NCI-H1105 treated with DMSO at 0.1 percent for 48 hours (cell line): ENCODE measurements at places on chromosomes 16 and 17.

DNA sequence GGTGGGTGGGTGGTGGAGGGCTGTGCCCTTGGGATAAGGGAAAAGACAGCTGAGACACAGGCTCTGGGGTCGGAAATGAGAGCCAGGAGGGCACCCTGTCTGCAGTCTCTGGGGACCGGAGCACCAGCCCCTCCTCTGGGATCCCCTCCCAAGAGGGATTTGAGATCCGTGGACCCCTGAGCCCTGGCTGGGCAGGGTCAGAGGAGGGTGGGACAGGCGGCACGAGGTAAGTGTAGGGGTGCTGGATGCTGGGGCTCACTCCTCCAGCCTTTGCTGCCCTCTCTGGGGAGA is 425 bp downstream of the SGSH start:
- DNase-seq, result peak; percentile 35

DNA sequence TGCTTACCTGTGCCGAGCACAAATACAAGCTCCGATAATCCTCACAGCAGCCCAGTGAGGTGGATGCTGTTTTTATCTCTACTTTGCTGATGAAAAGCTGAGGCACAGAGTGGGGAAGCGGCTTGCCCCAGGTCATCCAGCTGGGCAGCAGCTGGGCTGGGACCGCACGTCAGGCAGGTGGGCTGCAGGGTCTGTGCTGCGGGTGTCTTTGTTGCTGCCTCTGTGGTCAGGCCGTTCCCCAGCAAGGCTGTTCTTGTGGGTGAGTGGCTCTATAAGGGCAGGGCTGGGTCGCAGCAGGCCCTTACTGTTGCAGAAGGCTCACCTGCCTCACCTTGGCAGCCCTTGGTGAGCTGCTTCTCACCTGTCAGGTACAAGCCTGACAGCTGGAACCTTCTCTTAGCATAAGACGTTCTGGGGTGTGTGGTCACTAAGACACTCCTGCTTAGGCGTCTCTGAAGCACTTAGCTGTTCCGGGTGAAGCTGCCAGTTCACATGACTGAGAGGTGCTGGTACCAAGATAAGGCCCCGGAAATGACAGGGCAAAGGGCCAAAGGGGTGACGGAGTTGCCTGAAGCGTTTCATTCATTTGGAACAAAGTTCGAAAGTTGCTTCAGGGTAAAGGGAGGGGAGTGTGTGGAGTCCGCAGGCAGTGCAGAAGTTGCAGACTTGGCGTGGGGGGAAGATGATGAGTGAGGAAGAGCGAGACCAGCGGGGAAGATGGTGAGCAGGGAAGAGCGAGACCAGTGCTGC is 17.4 kb downstream of the IRF8 start:
- no peak for DNase-seq

DNA sequence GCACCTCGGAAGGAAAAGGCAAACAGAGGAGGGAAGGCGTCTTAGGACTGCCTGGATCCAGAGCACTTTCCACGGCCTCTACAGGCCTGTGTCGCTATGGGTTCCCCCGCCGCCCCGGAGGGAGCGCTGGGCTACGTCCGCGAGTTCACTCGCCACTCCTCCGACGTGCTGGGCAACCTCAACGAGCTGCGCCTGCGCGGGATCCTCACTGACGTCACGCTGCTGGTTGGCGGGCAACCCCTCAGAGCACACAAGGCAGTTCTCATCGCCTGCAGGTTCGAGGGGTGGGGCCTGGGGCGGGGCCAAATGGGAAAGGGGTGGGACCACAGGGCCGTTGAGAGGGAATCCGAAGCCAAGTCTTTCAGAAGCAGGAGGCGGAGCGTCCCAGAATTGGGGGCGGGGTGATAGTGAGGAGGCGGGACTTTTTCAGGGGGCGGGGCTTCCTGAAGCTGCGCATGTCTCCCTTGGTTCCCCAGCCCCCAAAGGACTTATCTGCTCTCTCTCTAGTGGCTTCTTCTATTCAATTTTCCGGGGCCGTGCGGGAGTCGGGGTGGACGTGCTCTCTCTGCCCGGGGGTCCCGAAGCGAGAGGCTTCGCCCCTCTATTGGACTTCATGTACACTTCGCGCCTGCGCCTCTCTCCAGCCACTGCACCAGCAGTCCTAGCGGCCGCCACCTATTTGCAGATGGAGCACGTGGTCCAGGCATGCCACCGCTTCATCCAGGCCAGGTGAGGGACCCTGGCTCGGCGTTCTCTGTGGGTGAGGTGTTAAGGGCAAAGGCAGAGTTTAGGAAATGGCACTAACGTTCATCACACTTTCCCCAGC is 939 bp downstream of the BCL6B start:
- DNase-seq, result no peak

DNA sequence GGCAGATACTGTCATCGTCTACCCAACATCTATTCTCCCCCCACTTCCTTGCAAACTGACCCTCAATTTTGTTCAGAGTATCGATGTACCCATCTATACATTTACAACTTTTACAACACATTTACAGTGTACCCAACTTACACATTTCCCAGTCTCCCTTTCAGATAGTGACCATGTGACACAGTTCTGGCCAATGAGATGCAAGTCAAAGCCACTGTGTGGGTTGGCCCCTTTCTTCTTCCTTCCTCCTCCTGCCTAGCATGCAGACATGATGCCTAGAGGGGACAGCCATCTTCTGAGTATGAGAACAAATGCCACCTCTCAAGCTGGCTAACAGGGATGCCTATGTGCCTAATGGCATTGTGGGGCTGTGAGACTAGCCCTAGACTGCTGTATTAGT is 11.3 kb upstream of the NFAT5 start:
- no peak for DNase-seq

DNA sequence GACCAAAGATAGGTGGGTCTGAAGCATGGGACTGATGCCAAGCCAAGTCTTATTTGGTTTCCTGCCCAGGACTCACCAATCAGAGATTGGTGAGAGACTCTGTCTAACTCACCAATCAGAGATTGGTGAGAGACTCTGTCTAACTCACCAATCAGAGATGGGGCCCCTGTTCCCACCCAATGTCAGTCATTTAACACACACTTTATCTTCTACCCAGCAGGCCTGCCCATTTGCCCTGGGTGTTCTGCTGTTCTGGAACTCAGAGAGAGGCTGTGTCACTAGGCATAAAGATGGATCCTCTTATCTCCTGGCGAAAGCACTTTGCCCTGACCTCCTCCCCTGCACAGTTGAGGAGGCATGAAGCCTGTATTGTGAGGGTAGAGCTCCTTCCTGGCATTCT is 5.4 kb upstream of the RHOT1 start:
- DNase-seq, result no peak

DNA sequence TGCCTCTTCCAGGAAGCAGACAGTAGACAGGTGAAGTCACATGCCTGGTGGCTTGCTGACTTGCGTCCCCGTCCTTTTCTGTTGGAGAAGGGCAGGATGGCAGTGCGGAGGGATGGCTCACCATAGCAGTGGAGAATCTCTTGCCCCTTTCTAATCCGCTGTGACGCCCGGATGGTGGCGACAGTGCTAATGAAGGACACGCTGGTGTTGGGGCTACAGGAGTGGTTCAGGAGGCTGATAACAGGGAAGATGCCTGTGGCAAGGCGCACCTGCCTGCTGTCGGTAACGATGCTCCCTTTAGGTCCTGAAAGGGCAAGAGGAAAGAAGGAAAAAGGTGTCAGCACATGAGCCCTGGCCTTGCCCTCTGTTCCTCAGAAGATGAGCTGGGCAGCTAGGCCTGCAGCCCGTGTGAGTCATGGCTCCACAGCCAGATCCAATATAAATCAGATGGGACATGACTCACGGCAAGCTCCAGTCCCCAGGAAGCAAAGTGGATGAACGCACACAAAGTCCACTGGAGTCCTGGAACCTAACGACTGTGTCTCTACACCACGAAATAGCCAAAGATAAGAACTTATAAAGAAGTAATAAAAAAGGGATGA is 25.5 kb downstream of the SERPINF1 start:
- no peak for DNase-seq

DNA sequence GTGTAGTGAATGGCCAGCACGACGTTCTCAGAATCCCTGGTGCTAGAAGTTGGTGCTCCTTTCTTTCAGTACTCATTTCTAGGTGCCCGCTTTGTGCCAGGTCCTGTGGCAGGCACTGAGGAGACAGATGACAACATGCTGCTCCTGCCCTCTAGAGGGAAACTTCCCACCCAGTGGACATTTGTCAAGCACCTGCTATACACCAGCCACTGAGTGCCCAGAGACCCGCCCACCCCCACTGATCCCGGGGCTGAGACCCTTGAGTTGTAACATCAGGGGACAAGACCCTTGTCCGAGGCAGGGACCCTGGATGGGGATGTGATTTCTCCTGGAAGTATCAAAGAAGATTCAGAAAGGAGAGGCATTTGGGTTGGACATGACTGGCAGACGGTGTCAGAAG is 25.1 kb downstream of the UNC13D start:
- DNase-seq, result no peak

DNA sequence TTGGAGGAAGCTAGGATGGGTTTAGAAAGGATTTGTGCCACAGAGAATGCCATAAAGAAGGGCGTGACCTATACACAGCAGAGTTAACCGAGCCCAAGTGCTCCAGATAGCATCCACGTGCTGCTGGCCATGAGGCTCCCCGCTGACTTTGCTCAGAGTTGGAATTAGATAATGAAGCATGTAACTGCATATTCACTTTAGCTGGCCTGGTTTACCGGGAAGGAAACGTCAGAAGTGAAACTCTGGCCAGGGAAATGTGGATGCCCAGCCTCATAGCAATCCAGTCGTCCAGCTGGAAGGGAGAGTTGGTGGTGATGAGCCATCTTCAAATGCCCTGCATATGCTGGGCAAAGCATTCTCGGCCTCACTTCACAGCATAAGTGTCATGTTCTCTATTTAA is 6.1 kb downstream of the KRT35 start:
- no peak for DNase-seq

DNA sequence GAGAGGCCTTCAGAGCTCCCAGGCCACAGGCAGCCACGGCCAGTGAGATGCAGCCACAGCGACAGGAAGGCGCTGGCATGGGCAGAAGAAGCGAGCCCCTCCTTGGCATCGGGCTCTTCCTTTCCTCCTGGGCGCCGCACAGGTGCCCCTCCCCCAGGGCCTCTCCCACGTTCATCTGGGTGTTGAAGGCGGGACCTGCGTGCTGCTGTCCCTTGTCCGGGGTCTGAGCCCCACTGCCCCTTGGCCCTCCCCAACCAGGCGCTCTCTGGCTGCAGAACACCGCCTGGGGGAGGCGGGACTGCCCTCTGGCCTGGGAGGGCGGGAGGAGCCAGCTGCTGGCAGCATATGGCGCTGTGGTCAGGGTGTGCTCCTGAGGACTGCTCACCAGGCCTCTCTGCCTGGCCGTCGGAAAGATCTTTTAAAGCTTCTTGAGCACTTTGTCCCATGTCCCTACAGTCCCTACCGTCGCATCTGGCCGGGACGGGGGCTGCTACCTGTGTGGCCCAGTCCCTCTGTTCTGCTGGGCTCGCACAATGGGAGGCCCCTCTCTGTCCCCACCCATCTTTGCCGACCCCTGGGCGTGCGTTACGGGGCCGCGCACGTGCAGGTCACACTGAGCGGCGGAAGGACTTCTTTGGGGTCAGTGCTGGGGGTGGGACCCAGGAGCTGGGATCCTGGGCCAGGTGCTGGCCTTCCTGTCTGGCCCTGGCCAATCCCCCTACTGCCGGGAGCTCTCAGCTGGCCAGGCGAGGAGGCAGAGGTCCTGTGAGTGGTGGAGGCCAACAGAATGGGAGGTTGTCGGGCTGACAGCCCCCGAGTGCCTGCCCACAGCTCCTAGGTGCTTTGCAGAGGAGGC is 1.7 kb downstream of the SLC25A10 start:
- no peak for DNase-seq

DNA sequence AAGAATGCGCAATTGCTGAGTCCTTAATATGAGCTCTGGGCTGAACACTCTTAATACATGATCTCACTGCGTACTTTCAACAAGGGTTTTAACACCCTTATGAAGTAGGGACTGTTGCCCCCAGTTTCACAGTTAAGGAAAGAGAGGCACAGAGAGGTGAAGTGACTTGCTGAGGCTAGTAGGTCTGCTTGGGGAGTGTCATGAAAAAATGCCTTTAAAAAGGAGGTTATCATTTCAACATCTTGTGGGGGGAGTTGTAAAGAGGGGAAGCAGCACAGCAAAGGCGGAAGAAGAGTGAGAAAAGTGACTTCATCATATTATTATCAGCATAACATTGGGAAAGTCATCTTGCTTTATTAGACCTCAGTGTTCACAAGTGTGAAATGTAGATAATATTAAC is 2.1 kb downstream of the CCL4L2 start:
- DNase-seq, result no peak

DNA sequence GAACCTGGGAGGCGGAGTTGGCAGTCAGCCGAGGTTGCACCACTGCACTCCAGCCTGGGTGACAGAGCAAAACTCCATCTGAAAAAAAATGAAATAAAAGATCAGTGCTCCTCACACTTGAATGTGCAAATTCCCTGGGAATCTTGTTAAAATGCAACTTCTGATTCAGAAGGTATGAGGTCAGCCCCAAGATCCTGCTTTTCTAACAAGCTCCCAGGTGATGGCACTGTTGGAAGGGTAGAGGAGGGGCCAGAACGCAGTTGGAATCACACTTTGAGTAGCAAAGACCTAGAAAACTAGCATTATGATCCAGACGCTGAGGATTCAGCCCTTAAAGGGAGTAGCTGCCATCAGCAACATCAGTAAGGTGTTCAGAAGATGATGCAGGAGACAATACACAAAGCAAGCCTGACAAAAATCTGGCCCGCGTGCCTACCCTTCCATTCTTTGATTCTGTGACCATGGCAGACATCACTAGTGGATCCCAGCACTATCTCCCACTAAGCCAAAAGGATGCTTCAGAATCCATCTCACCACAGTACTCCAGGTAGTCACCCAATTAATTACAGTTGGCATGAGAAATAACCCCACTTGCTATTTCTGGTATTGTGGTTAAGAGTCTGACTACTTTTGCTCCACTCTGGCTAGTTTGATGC is 33.1 kb upstream of the MEIOC start:
- DNase-seq, result no peak

- peak; percentile 75 for DNase-seq
These were observed 6.8 kb upstream of the NOTUM start for GRCh38 chr17:81967533-81968395.

- no peak for DNase-seq
These were observed 53.3 kb upstream of the KCNJ16 start for GRCh38 chr17:70021726-70022125.

GRCh38 chr16:72798264-72798663 is 249.7 kb downstream of the ZFHX3 start:
- DNase-seq, result no peak
